ENCODE measurements at places on chromosomes 2 and 18.

DNA sequence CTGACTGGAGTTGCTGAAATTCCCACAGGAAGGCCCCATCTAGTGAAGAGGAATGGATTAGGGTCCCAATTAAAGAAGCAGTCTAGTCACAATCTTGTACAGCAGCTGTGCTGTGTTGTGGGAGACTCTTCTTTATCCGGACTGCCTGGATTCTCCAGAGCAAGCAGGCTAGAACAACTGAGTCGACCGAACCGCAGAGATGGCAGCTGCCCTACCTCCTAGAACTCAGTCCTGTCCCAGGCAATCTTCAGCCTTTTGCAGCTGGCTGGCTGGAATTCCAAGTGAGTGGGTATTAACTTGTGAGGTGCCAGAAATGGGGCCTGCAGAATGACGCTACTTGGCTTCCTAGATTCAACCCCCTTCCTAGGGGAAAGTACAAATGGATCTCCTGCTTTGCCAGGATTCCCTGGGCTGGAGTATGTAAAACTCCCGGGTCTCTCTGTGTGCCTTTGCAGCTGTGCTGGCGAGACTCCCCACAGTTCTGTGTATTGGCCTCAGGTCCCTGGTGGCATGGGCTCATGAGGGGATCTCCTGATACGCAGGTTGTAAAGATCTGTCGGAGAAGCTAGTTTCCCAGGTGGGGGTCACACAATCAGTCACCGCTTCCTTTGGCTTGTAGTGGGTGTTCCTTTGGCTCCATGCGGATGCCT lies 1952.6 kb upstream of the LRRTM1 start:
- no peak for DNase-seq

- DNase-seq, result no peak
These were observed 202.2 kb downstream of the TNS1 start for GRCh38 chr2:217800433-217801114.

GRCh38 chr2:54624591-54625071 lies 98.8 kb upstream of the EML6 start:
- no peak for DNase-seq

DNA sequence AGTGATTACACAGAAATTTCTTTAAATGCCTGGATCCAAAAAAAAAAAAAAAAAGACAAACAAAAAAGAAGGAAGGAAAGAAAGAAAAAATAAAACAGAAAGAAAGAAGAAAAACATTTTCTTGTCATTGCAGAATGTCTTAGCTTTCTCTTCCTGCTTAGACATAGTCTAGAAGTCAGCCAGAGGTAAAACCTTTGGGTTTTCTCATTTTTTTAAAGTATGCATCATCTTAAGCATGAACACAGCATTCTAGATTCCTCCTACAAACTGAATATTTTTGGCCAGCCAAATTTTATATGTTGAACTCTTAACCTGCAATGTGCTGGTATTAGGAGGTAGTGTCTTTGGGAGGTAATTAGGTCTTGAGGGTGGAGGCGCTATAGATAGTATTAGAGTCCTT lies 243.9 kb downstream of the TRIB2 start:
- DNase-seq, result no peak

DNA sequence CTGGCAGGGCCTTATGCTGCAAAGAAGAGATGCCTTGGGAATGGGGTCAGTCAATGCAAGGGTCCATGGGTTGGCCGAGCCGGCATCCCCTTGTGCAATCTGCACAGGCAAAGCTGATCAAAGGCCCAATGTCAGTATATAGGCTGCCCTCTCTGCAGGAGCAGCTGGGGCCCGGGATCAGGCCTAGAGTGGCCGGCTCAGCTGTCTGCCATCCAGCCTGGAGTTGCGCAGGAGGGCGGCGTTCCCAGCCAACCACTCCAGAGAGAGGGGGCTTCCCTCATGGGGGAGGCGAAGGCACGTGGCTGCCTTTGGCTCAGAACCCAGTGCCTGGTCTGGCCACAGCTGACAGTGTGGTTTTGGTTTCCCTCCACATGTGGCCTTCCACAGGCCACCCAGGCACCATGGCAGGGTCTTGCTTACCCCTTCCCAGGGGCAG lies 3.9 kb downstream of the INPP5D start:
- DNase-seq, result peak; percentile 51

GRCh38 chr2:196309691-196310090 lies 138.3 kb upstream of the STK17B start:
- no peak for DNase-seq

DNA sequence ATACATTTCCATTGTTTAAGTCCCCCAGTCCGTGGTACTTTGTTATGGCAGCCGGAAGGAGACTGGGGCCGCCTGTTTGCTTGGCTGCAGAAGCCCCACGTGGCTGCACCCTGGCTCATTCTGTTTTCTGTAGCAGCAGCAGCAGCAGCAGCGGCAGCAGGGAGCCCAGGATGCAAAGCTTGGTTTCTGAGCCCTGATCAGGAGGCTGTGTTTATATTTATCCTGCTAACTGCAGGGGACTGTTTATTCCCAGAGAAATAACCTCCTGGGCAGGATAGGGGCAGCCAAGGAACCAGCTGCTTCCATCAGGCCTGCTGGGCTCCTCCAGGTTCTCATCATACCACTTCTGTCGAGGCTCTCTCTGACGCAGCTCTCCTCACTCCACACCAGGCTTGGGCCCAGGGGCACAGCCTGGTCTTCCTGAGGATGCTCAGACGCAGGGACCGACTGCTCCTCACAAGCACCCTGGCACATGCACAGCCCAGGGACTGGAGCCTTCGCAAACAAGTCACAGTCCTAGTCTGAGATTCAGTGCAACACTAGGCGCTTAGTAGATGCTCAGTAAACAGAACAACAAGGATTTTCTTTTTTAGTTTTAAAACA lies 139.0 kb downstream of the MSH2 start:
- no peak for DNase-seq

- no peak for DNase-seq
These were observed 48.9 kb downstream of the ADCY3 start for GRCh38 chr2:24870891-24871705.

DNA sequence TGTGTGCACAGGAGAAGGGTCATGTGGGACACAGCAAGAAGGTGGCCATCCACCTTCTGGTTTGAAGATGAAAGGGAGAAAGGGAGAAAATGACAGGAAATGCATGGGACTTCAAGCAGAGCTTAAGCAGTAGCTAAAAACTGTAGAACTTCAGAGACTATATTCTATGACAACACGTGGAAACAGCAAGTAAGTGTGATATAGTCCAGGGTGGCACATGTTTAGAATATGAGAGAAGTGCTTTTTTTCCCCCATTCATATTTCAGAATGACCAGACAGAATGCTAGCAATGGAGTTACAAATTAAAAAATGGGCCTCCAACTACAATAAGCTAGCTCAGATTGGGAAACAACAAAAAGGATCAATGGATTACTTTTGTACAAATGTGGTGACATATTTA lies 1042.2 kb downstream of the TMEM182 start:
- no peak for DNase-seq

DNA sequence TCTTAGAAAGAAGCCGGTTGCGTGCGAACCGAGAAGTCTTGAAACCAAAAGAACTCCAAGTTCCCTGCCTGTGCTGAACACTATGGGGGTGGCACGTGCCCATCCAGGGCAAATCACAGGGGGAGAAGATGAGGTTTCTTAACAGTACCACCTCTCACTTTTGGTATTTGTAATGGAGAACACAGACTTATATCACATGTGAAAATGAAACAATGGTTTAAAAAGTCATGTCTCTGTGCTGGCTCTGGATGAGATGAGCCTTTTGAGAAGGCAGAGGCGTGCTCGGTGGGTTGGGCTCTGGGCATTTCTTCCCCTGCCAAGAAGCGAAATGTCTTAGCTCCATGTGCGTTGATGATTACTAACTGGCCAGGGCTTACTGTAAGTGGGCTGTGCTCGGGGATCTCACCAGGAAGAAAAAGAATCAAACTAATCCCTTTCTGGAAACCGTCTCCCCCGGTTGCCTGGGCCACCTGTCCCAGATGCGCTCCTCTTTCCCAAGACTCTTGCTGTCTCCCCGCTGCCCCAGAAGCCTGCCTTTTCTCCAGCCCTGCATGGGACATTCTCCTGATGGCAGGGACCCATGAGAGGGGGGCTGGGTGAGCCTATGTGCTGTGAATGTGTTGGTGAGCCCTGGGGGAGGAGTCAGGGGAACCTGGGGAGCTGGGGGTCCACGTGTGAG lies 252.9 kb downstream of the PRKCE start:
- DNase-seq, result no peak

DNA sequence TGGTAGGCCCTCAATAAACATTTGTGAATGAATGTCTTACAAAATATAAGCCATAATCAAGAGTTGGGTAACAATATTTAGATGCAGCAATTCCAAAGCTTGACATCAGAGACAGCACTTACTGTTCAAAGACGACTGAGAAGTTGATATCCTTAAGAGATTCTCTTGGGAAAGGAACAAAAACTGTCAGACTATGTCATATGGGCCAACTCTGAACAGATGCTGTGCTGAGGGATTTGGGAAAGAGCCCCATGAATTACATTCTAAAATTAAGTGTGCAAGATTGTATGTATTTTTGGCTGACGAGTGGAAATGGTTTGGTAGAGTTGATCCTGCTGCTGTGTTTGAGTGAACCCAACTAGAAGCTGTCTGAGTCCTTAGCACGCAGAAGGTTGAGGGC lies 250.7 kb upstream of the LINC00305 start:
- no peak for DNase-seq

DNA sequence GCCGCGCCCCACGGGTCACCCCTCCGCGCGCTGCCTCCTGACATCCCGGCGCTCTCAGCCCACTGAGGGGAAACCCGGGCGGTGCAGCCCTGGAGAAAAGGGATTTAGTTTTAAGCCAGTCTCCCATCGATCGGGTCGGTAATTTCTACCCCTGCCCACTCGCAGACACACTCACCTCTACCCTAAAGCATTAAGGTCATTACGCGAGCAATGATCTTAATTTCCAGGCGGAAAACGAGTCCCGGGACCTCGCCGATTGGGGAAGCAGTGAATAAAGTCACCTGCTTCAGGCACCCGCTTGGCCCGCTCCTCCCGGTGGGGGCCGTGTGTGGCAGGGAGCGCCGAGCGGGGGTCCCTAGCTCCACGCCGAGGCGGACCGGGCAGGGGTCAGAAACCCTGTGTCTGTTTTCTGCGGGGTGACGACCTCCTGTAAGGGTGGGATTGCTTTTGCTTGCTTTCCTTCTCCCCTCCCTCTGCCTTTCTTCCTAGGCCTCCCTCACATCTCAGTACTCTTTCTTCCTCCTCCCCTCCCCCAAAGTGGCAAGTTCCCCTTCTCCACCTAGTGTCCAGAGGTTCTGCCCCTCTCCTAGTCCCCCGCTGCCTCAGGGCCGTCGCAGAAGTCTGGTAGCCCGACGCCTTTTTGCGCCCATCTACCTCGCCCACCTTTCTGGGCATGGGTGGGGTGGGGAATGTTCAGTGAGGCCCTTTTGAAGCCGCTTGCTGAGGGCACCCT lies 142.6 kb downstream of the MEIS1 start:
- no peak for DNase-seq

DNA sequence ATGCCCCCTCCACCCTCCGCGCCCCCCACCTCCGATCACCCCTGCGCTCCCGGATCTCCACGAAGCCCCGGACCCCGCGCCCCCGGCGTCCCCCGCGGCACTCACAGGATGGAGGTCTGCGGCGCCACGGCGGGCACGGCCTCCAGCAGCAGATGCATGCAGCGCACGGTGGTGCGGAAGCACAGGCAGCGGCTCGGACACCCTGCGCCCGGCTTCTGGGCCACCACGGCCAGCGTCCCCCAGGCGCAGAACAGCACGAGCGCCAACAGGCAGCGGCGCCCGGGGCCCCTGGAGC lies 217 bp downstream of the PXDN start:
- no peak for DNase-seq

DNA sequence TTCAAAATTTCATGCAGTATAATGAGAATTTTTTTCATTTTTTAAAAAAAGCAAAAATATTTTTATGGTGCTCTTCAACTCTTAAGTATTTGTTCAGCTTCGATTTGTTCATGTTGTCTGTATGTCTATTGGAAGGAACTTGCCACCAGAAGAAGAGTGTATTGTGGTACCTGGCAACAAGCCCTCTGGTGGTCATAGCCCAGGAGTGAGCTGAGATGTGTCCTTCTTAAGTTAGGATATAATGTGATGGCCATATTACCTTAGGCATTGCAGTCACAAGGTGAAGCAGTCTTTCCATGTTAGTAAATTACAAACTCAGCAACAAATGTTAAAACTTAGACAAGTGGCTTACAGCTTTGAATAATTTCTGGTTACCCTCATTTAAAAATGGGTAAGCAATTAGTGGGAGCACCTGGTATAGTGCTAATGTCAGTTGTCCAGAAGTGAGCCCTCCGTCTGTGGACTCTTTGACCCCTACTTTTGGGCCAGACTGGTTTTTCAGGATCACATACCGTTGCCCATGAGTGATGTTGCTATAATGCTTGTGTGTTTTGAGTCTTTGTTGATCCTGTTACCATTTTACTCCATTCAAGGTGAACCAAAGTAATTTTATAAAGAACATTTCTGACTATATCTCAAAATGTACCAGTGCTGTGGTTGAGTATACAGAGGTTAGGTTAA lies 57.4 kb downstream of the MYO1B start:
- DNase-seq, result peak; percentile 17

- DNase-seq, result peak; percentile 51
These were observed at the start of gene ACVR2A for GRCh38 chr2:147844697-147845410. TSS of gene ACVR2A (plus strand) at chr2:147845029. CDS start at chr2:147845153, 124 bp downstream.

- no peak for DNase-seq
These were observed 109.8 kb downstream of the NOL10 start for GRCh38 chr2:10579876-10580514.

DNA sequence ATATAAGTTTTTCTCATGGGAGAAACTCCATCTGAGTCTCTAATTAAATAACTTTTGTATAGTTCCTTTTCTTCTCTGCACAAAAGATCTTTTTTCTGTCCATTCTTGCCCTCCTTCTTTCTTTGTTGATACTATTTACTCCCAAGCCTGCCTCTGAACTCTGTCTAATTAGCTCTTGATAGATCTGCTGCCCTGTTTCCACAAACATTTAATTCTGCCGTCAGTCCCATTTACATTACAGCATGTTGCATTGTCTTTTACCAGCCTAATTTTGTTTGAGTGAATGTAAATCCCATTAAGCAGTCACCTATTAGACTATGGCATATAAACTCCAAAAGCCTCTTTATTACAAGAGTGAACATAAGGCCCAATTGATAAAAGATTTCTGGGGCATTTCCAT lies 254.4 kb downstream of the ERBB4 start:
- DNase-seq, result no peak

GRCh38 chr2:169933124-169933711 lies 106.0 kb downstream of the UBR3 start:
- DNase-seq, result peak; percentile 74

GRCh38 chr18:80170395-80171053 lies 61.5 kb downstream of the ADNP2 start:
- DNase-seq, result no peak

GRCh38 chr18:12374401-12374800 lies 2.6 kb downstream of the AFG3L2 start:
- no peak for DNase-seq

DNA sequence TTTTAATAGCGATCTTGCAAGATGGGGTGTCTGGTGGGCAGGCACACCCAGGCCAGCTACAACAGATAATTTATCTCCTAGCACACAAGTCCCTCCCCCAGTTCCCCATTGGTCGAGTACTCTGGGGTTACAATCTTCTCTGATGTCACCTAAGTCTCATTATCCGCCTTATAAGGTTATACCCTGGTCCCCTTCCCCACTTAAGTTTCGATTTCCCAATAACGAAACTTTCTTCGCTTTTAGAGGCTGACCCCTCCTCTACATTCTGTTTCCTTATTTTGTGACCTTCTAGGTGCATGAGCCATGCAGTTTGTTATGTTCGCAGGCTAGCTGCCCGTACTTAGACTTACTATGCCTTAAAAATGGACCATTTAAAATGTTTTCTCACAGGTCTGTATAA lies 180.1 kb downstream of the CAPN13 start:
- peak; percentile 52 for DNase-seq

GRCh38 chr18:62839874-62840713 lies 124.8 kb downstream of the PHLPP1 start:
- no peak for DNase-seq

- DNase-seq, result no peak
These were observed 1408.2 kb upstream of the PIK3C3 start for GRCh38 chr18:40546875-40547274.
